ENCODE measurements at places on chromosomes 1 and 21. TPM values are rescaled to one million over a fixed set of nuclear protein-coding genes. Genes with fewer than 3 reads are reported as not detected.

GRCh38 chr1:167157114-167157513 is 63.2 kb downstream of the STYXL2 start:
- no peak overlapping the region for H3K4me3 ChIP-seq
- H3K36me3 ChIP-seq: no peaks in the 10 kb centered on the region
- no peaks in the 10 kb centered on the region for H3K4me1 ChIP-seq
- DNase-seq: no peak
- no peak overlapping the region for H3K27ac ChIP-seq
- H3K27me3 ChIP-seq: no peaks in the 10 kb centered on the region

- no peaks in the 10 kb centered on the region for H3K27me3 ChIP-seq
- H3K4me1 ChIP-seq: peaks cover 13% of the 10 kb centered on the region
- peak within 1 kb of the TSS; percentile 29 for H3K4me3 ChIP-seq
- peak; percentile 77 for DNase-seq
- H3K27ac ChIP-seq: peak within 1 kb of the TSS; percentile 14
Measured at GRCh38 chr1:54547601-54548388, at the start of gene ACOT11. Gene ACOT11, plus strand, starts transcription at chr1:54548228. Its CDS starts 82 bp downstream, at chr1:54548310.

DNA sequence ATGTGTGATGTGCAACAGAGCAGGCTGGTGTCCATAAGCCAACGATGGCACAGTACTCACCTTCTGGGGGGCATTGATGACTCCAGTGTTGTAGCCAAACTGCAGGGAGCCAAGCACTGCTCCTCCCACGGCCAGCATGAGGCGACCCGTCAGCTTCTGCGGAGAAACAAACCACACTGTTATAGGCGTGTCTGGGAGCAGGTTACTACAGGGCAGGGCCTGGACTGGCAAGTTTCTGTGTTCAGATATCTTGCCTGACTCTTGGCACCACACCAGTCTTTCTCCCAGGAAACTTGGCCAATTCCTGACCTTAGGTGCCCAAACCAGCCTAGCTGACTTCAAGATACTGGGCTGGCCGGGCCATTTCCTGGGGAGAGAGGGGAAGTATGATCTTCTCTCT is 15.5 kb downstream of the SLC2A1 start:
- peak overlapping the region; percentile 24 for H3K27ac ChIP-seq
- no peaks in the 10 kb centered on the region for H3K36me3 ChIP-seq
- DNase-seq: peak; percentile 77
- no peak overlapping the region for H3K4me3 ChIP-seq
- no peaks in the 10 kb centered on the region for H3K27me3 ChIP-seq

GRCh38 chr21:43373362-43374227 is 53.3 kb downstream of the SIK1 start:
- H3K27me3 ChIP-seq: no peaks in the 10 kb centered on the region
- H3K4me1 ChIP-seq: no peaks in the 10 kb centered on the region
- DNase-seq: no peak
- no peaks in the 10 kb centered on the region for H3K36me3 ChIP-seq
- no peak overlapping the region for H3K4me3 ChIP-seq
- peak overlapping the region; percentile 56 for H3K27ac ChIP-seq

DNA sequence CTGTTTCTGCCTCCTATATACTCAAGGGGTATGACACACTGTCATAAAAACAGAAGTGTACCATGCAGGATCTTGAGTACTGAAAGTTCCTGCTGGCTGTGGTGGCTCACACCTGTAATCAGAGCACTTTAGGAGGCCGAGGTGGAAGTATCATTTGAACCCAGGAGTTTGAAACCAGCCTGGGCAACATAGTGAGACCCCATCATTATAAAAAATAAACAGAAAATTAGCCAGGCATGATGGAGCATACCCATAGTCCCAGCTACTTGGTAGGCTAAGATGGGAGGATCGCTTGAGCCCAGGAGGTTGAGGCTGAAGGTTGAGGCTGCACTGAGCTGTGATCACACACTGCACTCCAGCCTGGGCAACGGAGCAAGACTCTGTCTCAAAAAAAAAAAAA is 20.1 kb downstream of the ERI3 start:
- no peaks in the 10 kb centered on the region for H3K4me1 ChIP-seq
- no peak overlapping the region for H3K27ac ChIP-seq

DNA sequence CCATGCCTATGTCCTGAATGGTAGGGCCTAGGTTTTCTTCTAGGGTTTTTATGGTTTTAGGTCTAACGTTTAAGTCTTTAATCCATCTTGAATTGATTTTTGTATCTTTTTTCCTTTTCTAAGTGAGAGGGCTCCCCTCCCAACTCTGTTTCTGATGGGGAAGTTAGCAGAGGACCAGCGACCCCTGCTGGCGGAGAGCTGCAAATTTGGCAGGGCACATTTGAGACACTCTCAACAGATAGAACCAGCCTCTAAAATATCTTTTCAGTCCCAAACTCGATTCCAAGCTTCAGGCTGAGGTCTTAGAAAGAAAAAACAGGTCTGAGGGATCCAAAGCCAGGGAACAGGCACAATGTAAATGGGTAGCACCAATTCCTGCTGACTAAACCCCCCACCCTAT is 32.5 kb downstream of the LRRC3 start:
- DNase-seq: no peak
- no peak overlapping the region for H3K4me3 ChIP-seq
- H3K27ac ChIP-seq: no peak overlapping the region

GRCh38 chr1:1929639-1930545 is 10.8 kb upstream of the TMEM52 start:
- no peak for DNase-seq
- H3K4me1 ChIP-seq: peaks cover 7% of the 10 kb centered on the region
- H3K4me3 ChIP-seq: no peak overlapping the region
- H3K27me3 ChIP-seq: no peaks in the 10 kb centered on the region

GRCh38 chr1:91498035-91498434 is 2.6 kb upstream of the CDC7 start:
- H3K4me1 ChIP-seq: peaks cover 15% of the 10 kb centered on the region
- no peak overlapping the region for H3K4me3 ChIP-seq
- H3K36me3 ChIP-seq: no peaks in the 10 kb centered on the region
- H3K27me3 ChIP-seq: no peaks in the 10 kb centered on the region
- no peak overlapping the region for H3K27ac ChIP-seq
- no peak for DNase-seq

DNA sequence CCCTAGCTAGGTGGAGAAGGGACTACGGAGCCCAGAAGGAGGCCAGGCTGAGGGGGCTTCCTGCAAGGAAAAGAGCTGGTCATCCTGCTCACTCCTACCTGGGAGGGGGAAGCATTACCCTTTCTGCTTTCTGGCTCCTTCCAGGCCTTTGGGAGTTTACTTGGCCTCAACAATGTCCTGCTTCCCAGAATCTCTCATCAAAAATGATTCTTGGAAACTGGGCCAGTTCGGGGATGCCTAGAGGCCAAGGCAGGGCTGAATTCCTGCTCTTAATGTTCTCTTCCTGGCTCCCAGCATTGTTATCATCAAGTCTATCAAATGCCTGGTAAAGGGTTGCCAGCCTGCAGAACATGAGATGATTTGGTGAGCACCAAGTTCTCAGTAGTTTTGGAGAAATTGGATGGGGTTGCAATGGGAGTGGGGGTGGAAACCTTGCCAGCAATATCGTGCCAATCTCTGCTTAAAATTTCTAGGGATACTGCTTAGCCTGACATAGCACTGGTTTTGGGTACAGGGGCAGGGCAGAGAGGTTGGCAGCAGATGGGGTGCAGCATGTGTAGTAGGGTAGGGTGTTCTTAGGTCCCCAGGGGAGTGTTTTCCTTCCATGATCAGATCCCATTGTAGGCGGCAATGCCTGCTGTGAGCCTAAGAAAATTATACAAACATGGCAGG is 7.7 kb upstream of the PAFAH2 start:
- H3K27me3 ChIP-seq: no peaks in the 10 kb centered on the region
- H3K4me3 ChIP-seq: no peak overlapping the region
- no peaks in the 10 kb centered on the region for H3K4me1 ChIP-seq
- DNase-seq: no peak
- no peak overlapping the region for H3K27ac ChIP-seq

GRCh38 chr1:233909195-233909594 is 4.7 kb downstream of the SLC35F3 start:
- H3K4me3 ChIP-seq: no peak overlapping the region
- no peak for DNase-seq
- peaks cover 19% of the 10 kb centered on the region for H3K27me3 ChIP-seq
- no peaks in the 10 kb centered on the region for H3K36me3 ChIP-seq
- H3K27ac ChIP-seq: no peak overlapping the region

GRCh38 chr1:8495928-8496401 is 178.1 kb downstream of the SLC45A1 start:
- no peak overlapping the region for H3K4me3 ChIP-seq
- H3K27me3 ChIP-seq: no peaks in the 10 kb centered on the region
- peaks cover 9% of the 10 kb centered on the region for H3K4me1 ChIP-seq
- peaks cover 52% of the 10 kb centered on the region for H3K36me3 ChIP-seq

DNA sequence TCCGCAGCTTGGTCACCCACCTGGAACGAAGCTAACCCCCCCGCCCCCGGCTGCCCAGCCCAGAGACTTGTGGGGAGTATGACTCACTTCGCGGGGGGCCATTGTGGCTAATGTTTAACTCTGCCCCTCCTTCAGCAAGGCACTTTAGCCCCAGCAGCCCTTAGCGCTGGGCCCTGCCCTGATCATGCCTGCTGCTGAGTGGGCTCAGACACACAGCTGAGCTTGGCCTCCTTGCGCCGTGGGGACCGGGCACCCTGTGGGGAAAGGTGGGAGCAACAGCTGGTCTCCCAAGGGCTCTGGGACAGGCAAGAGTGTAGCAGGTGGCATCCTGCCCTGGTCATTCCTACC is 6.3 kb upstream of the LAD1 start:
- no peak overlapping the region for H3K27ac ChIP-seq
- no peaks in the 10 kb centered on the region for H3K27me3 ChIP-seq
- peaks cover 26% of the 10 kb centered on the region for H3K4me1 ChIP-seq
- no peak overlapping the region for H3K4me3 ChIP-seq

DNA sequence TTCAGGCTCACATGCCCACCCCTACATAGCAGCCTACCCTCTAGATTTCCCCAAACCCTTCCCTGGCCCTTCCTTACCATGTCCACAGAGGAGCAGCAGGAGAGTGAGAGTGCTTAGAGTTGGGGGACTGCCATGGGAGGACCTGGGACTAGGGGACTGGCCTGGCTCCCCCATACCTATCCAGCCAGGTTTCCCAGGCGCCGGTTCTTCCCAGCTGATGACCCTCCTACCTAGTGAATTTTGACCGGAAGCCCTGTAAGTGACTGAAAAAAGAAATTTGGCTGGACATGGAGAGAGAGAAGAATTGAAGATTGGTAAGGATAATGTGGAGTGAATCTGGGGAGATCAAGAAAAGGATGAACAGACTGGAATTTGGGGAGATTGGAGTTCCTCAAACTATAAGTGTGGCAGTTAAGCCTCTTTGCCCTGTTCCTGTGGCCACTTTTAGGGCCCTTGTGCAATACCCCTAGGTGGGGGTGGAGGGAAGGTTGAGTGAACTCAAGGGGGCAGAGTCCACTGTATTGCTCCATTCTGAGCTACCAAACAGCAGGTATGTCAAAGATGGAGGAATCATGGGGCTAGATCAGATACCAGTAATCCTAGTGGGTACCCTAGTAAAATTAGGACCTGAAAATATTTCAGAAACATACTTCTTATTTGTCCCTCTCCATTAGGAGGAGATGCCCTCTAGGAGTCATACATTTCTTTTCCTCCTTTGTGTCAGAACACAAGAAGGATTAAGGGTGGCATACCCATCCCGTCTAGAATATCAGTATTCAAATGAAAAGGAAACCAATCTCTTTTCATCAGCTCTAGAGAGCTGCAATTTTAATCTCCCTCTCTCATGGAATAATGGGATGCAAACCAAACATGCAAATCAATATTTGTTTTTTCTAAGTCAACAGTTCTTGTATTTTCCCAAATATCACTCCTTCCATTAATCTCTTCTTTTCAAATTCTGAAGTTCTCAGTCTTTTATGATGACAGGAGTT is 1.2 kb downstream of the HJV start:
- H3K27ac ChIP-seq: no peak overlapping the region
- H3K36me3 ChIP-seq: no peaks in the 10 kb centered on the region

DNA sequence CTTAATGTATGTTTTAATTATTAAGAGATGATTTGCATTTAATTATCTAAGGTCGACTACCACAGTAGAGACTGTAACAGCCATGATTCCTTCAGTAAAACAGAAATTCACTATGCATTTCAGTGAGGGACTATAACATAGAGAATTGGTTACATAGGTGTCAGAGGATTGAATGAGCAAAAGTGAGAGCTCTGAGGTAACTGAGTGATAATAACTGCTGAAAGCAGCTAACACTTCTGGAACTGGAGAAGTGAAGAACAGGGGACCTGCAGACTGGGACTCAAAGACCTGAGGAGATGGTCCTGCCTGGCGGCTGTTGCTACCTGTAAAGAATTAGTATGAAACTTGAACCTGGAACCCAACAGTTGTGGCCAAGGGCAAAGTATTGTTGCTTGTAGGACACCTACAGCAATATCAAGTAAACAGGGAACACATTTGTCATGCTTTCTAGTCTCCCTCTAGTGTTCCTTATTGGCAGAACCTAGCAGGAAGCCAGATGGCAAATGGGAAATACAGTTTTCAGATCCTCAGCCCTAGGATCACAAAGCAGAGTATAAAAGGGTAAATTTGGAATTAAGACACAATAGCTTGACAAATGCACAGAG is 110.6 kb downstream of the HS2ST1 start:
- H3K27ac ChIP-seq: no peak overlapping the region
- DNase-seq: no peak
- no peaks in the 10 kb centered on the region for H3K4me1 ChIP-seq
- H3K27me3 ChIP-seq: no peaks in the 10 kb centered on the region

DNA sequence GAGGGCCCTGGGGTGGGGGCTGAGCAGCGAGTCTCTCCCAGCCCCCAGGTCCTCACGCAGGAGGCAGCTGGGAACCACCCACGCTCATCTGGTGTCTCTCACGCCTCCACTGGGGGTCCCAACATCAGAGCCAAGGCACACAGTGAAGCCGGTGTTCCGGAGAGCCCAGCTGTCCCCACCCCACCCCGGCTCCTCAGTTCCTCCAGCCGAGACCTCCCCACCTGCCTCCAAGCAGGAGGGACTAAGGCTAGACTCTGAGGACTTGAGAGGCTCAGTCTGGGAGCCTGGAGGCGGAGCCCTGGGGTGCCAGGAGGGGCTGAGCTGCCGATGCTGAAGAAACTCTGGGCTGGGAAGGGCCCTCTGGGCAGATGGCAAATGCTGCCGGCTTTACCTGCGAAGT is 1.6 kb upstream of the HPCA start:
- H3K4me1 ChIP-seq: no peaks in the 10 kb centered on the region
- no peaks in the 10 kb centered on the region for H3K36me3 ChIP-seq
- DNase-seq: no peak
- H3K4me3 ChIP-seq: no peak overlapping the region

GRCh38 chr1:27011058-27011764 is 1.4 kb downstream of the TENT5B start:
- no peaks in the 10 kb centered on the region for H3K27me3 ChIP-seq
- H3K36me3 ChIP-seq: peaks cover 2% of the 10 kb centered on the region
- H3K4me1 ChIP-seq: peaks cover 35% of the 10 kb centered on the region
- H3K4me3 ChIP-seq: peak overlapping the region; percentile 56
- peak overlapping the region; percentile 84 for H3K27ac ChIP-seq

DNA sequence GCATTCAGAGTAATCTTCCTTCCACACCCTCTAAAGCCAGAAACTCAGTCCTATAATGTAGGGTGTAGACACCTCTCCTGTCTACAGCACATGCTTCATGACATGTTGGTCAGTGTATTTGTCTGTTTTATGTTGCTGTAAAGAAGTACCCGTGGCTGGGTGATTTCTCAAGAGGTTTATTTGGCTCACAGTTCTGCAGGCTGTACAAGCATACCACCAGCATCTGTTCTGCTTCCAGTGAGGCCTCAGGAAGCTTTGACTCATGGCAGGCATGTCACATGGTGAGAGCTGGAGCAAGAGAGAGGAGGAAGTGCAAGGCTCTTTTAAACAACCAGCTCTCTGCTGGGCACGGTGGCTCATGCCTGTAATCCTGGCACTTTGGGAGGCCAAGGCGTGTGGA is 12.1 kb downstream of the PLOD1 start:
- no peaks in the 10 kb centered on the region for H3K27me3 ChIP-seq
- no peaks in the 10 kb centered on the region for H3K4me1 ChIP-seq

SPRR2F gene
- total RNA-seq: not detected

GBP5 gene
- total RNA-seq: 9.6 TPM

UBASH3A gene
- 1.2 TPM for total RNA-seq

IL20 gene
- total RNA-seq: not detected

THEM5 gene
- not detected for total RNA-seq

PTGFR gene
- total RNA-seq: 4.5 TPM

MAN1C1 gene
- 20.4 TPM for total RNA-seq

Data from lower lobe of right lung (tissue), 2 donors.